ENCODE measurements at places on chromosomes 4 and X.
A peak's percentile ranks its signal among the peaks of the same experiment; 100 is the strongest.

DNA sequence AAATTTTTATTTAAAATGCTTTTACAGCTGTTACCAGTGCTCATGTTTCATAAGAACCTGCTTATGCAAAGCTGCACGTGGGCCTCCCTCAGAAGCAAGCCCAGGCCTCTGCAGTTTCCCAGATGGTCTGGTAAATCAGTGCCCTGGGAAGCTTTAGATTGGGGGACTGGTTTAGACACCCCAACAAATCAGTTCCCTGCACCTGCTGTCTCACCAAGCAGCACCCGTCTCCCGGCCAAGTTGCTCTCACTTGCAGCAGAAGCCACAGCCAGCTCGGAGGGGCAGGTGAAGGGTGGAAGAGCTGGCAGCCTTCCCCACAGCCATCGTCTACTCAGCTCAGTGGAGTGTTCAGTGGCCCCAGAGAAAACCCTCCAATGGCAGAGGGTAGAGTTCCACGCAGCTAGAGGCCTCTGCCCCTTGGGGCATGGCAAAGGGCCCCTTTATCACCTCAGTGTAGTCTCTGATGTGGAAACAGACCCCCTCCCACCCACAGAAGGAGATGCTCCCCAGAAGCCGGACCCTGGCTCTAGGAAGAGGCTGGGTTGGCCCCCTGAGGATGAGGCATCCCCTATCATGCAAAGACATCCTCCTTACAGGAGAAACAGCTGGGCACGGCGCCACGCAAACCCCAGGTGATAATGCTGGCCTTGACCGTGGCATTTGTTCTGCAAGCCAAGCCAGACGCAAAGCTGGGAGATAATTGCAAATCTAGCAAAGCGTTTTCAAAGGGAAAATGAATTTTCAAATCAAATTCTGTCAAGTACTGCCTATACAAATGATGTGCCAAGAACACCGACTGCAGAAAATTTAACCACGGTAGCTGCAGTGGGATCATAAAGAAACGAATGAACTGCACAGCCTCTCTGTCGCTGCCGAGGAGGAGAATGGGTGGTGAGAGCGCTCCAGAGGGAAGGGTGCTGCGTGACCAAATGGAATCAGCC is 51.9 kb downstream of the ZFYVE28 start:
- no peak for DNase-seq

DNA sequence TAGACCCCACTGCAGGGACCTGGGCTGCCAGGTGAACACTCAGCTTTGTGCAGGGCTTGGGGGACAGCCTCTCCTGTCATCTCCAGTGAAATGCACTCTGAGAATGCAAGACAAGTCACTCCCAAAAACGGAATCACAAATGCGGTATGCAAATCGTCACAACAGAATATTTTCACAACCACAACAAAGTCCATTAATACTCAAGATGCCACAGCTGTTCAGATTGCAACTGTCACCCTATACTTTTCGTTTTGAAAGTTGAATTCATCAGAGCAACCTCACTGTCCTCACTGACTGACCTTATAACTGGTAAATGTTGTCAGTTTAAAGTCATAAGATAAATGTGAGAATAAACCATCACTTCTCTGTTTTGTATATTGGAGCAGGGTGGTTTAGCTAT is 16.6 kb downstream of the JAKMIP1 start:
- DNase-seq, result no peak

DNA sequence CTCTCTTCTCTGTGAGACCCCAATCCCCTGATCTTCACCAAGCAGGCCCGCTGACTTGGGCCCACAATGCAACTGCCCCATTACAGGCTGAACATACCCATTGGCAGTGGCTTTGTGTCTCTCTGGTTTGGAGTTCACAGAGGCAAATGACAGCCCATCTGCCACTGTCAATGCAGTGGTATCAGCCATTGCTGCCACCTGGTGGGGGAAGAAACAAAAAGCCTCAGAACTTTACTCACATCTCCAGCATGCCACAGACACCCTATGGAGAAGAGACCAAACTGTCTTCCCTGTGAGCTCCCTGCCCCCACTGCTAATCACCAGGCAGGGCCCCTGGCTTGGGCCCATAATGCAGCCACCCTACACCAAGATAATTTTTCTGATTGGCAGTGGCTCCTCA is 729.3 kb upstream of the ACTRT1 start:
- DNase-seq, result no peak

- DNase-seq, result no peak
Observed at GRCh38 chr4:165758086-165758485, 115.0 kb upstream of the TLL1 start.

GRCh38 chrX:111101580-111101979 is 5.6 kb downstream of the PAK3 start:
- no peak for DNase-seq

DNA sequence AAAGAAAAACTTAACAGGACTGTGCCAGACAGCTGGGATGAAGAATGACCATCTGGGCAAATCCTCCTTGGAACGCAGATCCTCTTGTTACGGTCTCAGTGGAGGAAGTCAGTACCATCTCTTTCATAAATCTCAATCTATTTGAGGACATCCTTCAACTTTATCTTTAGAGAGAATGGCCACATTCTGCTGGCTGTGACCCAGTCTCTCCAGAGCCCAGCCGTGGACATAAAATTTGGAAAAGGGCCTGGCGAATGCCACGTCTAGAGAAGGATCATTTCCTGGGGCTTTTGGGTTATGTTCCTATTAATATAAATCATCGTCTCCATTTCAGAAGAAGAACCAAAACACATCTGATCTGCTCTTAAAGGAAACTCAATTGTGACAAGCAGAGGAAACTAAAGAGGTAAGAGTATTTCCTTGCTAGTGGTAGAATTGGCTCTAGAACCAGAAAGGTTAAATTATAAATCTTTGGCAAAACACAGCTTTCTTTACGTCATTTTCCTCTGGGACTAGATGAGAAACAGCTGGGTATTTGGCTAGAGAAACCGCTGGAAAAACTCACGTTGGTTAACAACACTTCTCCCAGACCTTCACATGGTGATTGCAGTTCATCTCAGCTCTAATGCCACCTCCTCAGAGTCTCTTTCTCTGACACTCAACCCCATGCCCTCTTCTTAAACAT is 164.7 kb downstream of the CHIC2 start:
- DNase-seq, result no peak

- DNase-seq, result no peak
Observed at GRCh38 chr4:188941524-188942119, 802.4 kb downstream of the TRIML1 start.

DNA sequence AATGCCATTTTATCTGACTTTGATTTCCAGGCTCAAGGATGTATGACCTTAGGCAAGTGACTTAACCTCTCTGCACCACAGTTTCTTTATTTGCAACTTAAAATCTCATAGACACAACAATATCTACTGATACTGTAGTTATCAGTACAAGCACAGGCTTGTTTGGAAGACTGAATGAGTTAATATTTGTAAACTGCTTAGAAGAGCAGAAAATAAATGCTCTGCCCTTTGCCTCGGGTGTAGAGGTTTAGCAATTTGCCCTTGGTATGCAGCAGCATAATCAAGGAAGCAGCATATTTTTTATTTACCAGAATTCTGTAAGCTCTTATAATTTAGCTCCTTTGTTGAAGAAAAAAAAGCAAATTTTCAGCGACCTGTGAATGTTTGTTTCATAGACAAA is 2.9 kb upstream of the CXCL1 start:
- DNase-seq, result no peak

DNA sequence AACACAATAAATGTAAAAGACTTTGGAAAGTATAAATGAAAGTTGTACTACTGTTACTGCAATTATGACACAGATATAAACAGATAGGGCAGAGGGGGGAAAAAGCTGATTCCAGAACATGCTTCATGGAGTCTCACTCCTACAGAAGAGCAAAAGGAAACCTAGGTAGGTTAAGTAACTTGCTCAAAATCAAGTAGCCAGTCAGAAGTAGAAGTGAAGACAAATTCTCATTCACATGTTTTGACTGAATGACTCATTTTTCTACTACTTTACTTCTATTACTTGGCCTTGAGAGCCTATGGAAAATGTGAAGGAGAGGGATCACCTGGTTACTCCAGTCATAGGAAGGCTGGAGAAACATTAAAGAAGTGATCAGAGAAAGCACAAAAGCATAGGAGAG is 23.6 kb upstream of the RASGEF1B start:
- no peak for DNase-seq

DNA sequence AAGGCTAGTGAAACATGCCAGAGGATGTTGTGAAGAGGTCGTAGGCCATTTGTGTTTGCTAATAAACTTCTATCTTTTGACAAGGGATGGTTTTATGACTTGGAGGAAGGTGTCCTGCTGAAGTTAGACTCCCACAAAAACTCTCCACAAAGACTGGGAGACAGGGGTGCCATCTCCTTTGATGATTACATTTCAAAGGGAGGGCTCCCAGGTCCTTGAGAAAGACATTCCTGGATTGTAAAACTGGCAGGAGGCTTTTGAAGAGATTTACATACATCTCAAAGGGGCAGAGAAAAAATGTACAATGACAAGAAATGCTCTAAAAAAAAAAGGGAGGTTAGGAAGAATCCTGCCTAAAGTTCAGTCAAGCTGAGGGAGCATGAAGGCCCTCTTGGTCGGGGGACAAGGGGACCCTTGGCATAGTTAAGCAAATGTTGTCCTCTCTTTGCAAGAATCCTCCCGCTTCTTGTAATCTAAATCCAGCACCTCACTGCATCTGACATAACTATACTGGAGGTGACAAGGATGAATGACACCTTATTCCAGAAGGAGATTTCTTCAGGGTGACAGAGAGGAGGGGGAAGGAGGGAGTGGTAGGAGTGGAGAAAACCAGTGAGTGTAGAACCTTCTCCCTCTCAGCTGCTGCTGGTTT is 41.1 kb upstream of the MGST2 start:
- DNase-seq, result no peak

GRCh38 chrX:31715675-31716074 is 643.8 kb upstream of the FTHL17 start:
- no peak for DNase-seq

GRCh38 chr4:16597845-16598596 is 300.4 kb downstream of the LDB2 start:
- DNase-seq, result no peak

- no peak for DNase-seq
Observed at GRCh38 chr4:149572716-149573115, 242.9 kb downstream of the IQCM start.

DNA sequence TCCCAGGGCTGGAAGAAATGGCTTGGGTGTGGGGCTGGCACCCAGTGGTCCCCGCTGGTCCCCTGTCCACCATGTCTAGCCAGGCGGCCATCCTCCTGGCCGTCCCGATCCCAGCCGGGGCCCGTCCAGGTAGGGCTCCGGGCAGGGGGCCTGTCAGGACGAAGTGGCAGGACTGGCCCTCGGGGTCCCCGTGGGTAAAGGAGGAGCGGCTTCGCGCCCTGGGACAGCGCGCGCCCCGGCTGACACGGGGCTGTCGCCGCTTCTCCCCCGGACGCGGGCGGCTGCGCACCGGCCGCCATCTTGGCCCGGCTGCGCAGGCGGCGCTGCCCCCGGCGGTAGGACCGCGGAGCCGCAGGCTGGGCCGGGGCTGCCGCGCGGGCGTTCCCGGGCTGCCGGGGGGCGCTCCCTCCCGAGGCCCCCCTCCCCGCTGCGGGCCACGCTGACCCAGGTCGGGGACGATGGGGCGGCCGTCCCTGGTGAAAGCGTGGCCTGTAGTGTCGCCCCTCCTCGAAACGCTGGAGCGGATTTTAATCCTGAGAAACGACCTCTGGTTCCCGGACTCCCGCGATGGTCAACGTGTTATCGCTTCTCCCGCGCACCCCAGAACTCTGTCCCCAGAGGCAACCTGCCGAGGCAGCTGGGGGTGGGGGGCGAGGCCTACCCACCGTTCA is 60.4 kb upstream of the BCOR start:
- no peak for DNase-seq

GRCh38 chrX:4844376-4844775 is 1130.9 kb upstream of the PRKX start:
- peak; percentile 36 for DNase-seq

GRCh38 chrX:5708251-5708650 is 520.4 kb downstream of the NLGN4X start:
- DNase-seq, result no peak

GRCh38 chrX:148500423-148501385 is at the start of gene AFF2:
AFF2 (plus strand) TSS chrX:148500617; CDS start chrX:148501098, 481 bp downstream.
- DNase-seq, result no peak

- no peak for DNase-seq
Observed at GRCh38 chr4:92447255-92447905, 143.6 kb downstream of the GRID2 start.
